Left renal cortex interstitium (tissue), 4 donors: ENCODE measurements at places on chromosomes 4 and X.

DNA sequence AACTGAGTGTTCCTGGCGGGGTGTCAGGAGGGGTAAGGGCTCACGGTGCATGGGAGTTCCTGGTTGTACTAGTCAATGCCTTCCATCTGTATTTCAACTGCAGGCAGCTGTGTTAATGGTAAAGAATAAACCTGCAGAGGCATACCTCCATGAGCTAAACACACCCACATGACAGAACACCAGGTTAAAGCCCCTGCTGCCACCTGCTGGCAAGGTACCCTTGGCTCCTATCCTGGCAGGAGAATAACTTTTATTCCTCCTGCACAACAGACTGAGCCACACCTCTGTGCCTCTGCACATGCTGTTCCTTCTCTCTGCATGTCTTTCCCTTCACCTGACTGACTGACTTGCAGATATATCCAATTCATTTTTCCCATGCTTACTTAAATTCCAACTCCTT, 11.1 kb downstream of the ITIH6 start:
- no peak for DNase-seq

DNA sequence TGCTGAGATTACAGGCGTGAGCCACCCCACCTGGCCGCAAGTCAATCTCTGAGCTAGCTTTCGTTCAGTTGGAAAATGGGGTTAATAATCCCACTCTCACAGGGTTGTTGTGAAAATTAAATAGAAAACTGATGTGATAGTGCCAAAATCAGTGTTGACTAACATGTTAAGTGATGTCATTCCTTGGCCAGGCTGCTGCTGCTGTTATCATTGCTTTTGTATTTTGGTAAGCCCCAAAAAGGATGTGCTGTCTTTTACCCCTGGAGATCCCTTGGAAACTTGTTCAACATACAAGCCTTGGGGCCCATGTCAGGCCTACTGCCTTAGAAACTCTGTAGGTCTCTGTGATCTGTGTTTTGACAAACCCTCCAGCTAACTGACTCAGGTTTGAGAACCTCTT, 106.3 kb downstream of the AFF1 start:
- DNase-seq = no peak

GRCh38 chr4:138573246-138573645, 331.1 kb upstream of the SLC7A11 start:
- no peak for DNase-seq

DNA sequence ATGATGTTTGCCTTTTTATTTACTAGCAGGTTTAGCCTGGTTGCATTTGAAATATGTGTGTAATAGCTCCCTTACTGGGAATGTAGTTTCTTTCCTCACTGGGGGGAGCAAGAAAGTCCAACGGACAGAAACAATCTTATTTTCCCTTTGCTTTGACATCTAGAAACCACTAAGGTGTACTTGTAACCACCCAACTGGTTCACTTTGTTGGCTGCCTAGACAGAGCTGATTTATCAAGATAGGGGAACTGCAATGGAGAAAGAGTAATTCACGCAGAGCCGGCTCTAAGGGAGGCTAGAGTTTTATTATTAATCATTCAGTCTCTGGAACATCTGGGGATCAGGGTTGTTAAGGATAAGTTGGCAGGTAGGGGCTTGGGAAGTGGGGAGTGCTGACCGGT, 30.3 kb downstream of the XG start:
- DNase-seq = no peak

DNA sequence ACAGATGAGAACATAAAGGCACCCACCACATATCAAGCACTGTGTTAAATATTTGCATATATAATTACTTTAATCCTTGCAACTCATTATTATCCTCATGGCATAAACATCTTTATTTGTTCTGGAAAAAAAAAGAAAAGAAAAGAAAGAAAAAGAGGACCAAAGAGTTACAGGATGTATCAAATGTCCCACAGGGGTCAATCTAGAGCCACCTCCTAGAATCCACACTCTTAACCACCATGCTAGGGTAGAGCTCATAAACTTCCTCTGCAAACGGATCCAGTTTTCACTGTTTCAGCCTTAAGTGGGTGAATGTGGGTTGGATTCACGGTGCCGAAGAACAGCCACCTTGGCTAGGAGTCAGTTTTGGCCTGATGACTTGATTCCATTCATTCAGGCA, 171.1 kb upstream of the PPARGC1A start:
- DNase-seq = no peak
